ENCODE measurements at places on chromosomes 7 and 10. TPM values are rescaled to one million over a fixed set of nuclear protein-coding genes. Genes with fewer than 3 reads are reported as not detected.

SEPHS1 gene
- 28.6 TPM for total RNA-seq

ERVW-1 gene
- total RNA-seq: not detected

CLDN12 gene
- 21.2 TPM for total RNA-seq

PDAP1 gene
- 25.0 TPM for total RNA-seq

GNAT3 gene
- total RNA-seq: not detected

TAC1 gene
- not detected for total RNA-seq

TLX1 gene
- total RNA-seq: not detected

VWDE gene
- not detected for total RNA-seq

TMEM184A gene
- not detected for total RNA-seq

SPDYE1 gene
- total RNA-seq: not detected

SLC25A40 gene
- total RNA-seq: 1.8 TPM

STAG3 gene
- 1.4 TPM for total RNA-seq

ZDHHC6 gene
- 18.6 TPM for total RNA-seq

Data from smooth muscle cell of the coronary artery (primary cell).